IPS-NIHi11 (cell line): ENCODE measurements at places on chromosomes 4 and X.

DNA sequence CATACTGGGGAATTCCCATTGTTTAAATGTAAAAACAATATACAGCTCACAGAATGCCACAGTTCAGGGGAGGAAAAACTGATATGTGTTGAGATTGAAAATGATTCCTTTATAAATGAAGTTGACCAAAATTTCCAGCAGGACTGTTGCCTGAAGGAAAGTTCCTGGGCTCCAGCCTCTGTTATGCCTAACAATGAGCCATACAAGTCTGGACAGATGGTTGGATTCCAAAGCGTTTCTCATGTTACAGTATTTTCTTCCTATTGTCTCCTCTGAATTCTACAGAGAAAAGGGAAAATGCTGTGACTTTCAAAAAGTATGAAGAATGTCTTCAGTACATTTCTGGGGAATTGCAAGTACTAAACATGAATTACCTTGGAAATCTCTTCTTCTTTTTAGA, 73.3 kb downstream of the ALPK1 start:
- no peak for DNase-seq

GRCh38 chr4:169099771-169100180, 89.7 kb upstream of the CBR4 start:
- DNase-seq = no peak

GRCh38 chr4:151753056-151753455, 7.8 kb downstream of the GATB start:
- DNase-seq = no peak

DNA sequence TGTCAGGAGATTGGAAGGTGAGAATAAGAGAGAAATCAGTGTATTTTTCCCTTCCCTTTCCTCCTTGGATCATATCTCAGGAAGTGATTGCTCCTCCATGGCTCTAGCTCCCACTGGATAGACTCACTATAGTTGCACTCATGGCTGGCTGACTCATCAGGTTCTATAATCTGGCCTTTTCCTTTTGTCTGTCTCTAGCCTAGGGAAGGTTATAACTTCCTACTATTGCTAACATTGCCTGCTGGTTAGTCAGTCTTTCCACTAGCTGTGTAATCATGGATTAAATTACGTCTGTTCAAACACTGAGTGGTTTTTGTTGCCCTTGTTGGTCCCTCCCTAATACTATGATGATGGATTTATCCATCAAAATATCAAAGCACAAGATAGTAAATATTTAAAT, 195.5 kb upstream of the VEGFC start:
- peak; percentile 19 for DNase-seq

GRCh38 chr4:182222766-182223165, 20.4 kb upstream of the TENM3 start:
- DNase-seq = no peak

GRCh38 chr4:8891646-8892555, 20.3 kb upstream of the HMX1 start:
- no peak for DNase-seq

GRCh38 chr4:173501592-173502150, 28.4 kb downstream of the HAND2 start:
- no peak for DNase-seq

GRCh38 chr4:20480165-20480947, 219.9 kb upstream of the PACRGL start:
- DNase-seq = no peak

- no peak for DNase-seq
Observed at GRCh38 chr4:142265536-142265935, 580.6 kb downstream of the INPP4B start.

DNA sequence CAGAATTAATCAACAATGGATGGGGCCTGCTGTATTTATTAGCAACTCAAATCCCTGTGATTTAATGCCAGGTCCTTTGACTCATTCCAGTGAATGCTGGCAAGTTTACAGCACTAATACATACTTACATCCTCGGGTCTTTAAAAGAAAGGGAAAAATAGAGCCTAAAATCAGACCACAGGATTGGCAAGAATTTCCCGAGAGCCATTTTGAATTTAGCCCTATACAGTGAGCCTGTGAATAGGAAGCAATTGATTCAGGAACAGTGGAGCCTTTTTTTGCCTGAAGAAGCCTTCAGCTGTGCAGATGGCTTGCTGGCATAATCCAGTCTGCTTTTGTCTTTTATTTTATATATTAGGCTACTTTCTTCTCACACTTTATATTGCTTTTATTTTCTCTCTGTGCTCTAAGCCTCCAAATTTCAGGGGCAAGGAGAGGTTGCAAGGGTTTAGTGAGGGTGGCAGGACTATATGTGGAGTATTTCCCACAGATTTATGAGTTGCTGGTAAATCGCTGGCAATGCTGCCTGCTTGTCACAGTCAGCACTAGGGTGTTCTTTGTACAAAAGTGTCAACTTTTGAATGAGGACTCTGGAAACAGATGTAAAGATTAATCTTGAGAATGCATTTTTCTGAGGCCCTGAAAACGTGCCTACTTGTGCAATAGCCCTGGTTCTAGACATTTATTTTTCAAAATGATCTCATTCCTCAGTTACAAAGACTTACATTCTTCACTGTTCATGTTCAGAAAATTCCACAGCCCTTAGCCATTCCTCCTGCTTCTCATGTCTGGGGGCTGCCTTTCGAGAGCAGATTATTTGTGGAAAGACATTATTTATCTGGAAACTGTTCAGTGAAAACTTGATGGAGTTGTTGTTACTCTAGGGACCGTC, 303.5 kb downstream of the SPRY1 start:
- DNase-seq = no peak

GRCh38 chrX:100417681-100418080, 7.6 kb upstream of the PCDH19 start:
- DNase-seq = no peak

DNA sequence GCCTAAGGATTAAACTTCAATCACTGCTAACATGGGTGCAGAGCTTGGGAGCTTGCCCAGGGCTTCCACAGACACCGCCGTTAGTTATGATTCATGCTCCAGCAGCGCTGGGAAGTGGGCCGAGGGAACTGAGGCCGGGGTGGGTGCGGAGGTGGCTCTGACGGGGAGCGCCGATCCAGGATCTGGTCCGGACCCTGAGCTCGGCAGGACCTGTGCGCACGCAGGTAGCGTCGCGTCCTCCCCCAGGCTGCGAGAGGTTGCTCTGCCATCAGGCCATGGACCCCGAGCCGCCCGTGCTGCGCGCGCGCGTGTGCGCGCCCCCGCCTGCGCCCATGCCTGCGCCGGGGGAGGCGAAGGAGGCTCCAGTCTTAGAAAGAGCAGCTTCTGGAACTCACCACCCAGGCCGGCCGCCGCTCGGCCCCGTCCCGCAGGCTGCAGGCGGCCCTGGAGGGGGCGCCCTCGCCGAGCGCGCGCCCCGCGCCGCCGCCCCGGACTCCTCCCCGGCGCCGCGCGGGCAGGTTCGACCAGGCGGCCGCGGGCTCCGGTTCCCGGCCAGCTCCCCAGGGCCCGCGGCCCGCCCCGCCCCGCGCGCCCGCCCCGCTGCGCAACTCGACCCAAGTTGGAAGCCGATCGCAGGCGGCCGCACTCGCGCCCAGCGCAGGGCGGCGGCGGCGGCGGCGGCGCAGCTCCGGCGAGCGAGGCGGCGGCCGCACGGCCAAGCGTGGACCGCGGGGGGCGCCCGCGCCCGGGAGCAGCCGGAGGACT, 732 bp upstream of the ADRA2C start:
- peak; percentile 89 for DNase-seq

DNA sequence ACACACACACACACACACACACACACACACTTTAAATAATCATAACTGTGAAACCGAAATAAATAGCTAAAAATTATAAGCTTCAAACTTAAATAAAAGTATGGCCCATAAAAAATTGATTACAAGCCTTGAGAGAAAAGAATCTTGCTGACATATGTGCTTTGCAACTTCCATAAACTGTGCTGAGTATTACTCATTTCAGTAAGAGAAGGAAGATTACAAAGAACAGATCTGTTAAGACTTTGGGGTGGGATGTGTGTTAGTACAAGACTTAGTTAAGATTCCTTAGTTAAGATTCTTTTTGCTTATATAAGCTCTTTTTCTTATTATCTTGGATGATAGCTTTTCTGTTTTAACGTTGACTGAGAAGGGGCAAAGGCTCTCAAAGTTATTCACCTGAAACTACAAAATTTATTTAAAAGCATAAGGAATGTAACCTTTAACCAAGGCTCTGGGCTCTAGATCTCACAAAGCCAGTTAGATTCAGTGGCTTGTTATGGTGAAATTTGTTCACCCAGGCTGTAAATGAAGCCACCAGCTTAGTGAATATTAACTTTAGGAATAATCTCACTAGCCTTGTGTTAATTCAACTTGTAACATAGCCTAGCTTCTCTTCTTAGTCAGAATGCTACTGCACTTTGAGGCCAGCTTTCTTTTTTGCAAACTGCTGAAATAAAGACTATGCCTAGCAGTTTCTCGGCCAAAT, 58.2 kb downstream of the ARSJ start:
- DNase-seq = no peak
